RWPE2 (cell line): ENCODE measurements at places on chromosomes 5 and 9.

DNA sequence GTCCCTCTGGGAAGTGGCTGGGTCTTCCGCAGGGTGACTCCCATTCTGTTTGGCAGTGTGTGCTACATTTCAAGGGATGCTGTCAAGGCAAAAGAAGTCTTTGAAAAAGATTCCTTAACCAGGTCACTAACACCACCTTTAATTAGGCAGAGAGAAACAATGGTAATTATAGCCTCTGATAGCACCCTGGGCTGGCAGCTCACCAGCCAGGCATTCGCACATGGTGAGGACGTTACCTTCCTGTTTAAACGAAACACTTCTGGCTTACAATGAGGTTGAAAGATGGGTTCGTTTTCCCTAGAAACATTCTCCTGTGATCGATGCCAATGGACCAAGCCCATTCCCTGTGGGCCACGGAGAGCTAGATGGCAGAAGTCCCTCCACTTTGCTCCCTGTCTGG is 230.1 kb upstream of the PANK3 start:
- no peak for DNase-seq

- DNase-seq = no peak
These were observed 32.4 kb downstream of the STK32A start for GRCh38 chr5:147267082-147267832.

DNA sequence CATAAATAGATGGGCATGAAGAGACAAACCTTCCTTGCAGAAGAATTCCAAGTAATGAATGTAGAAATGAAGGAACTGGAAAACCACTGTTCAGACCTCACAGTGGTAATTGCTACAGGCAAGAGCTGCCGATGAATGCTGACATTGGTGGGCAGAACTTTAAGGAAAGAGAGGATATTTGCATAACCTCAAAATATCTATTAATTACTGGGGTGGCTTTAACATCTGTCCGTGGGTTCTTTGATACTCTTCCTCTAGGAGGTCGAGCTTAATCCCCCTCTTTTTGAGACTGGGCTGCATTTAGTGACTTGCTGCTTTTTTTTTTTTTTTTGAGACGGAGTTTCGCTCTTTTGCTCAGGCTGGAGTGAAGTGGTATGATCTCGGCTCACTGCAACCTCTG is 34.7 kb downstream of the LAMC3 start:
- no peak for DNase-seq

- DNase-seq = no peak
These were observed 131.5 kb downstream of the ARHGAP26 start for GRCh38 chr5:142901476-142902185.

DNA sequence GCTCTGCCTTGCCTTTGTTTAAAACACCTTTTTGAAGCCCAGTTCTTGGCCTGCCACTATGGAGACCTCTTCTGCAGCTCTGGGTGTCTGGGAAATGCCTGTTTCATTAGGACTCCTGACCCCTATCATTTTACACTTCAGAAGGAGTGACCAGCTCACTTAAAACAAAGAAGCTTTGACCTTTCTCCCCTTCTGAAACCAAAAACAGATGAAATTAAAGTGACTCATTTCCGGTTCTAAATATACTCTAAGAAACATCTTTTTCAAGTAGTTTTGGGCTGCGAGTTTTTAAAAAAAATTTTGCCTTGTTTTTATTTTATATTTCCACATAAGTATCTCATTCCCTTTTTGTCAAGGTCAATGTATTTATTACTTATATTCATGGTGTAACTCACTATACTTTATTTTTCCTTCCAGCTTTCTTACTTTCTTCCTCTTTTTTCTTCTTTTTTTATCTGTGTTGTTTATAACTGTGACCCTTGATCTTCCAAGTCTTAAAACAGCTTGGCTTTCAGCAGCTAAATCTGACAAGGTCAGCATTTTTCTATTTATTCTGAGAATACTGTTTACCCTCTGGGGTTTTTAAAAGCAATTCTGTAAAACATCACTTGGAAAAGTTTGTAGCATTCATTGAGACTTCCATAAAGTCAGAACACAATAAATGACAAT is 672.9 kb downstream of the NR2F1-AS1 start:
- no peak for DNase-seq

DNA sequence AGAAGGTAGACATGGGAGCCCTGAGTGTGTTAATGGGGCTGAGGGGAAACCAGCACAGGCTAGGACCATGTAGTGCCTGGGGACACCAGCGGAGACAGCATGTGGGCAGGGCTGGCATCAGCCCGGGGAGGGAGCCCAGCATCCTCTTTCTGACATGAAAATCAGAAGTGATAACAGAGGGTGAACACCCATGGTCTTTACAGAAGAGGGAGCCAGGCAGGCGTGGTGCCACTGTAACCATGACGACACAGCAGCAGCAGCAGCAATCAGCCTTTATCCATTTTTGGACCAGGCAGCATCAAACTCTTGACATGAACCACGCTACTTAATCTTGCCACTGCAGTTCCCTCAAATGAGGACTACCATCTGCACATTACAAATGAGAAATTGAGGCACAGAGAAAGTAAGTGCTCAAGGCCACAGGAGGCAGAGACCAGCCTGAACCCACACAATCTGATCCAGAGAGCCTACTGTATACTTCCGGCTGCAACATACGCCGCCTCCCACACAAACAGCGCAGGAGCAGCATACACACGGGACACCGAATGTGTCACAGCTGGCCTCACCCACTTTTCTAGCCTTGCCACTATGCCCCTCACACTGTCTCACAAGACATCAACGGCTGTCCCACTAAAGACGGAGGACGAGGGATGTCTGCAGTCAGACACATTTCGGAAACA is 23.8 kb downstream of the CAMSAP1 start:
- no peak for DNase-seq

DNA sequence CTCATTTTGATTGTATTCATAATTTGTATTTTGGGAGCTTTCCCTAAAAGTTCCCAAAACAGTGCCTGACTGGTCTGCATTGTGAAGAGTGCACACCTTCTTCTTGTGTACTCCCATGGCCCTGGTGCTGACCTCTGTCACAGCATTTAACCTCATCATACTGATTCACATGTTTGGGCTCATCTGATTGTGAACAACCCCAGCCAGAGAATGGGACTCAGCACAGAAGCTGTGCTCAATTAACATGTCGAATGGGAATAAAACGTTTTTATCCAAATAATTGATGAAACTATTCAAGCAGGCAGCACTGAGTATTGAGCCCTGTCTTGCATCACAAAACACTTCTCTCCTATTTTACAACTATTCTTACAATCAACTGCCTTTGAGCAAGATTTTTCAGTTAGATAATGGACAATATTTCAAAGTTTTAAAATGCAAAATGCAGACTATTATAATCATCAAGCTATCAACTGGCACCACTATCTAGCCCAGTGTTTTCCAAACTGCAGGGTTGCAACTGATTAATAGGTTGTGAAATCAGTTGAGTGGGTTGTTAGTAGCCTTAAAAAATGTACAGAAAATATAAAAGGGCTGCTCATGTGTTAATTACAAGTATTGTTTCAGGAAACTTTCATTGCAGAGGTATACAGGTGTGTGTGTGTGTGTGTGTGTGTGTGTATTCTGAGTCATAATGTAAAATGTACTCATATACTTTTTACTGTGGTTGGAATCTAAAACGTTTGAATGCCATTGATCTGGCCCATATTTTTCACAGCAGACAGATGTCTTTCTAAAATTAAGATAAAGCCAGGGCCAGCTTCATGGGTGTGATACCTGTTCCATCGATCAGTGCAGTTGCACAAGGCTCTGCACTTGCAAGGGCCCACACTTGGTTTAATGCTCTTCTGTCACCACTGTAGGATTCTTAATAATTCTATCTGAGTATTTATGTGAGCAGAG is 190.5 kb downstream of the PIK3R1 start:
- no peak for DNase-seq

DNA sequence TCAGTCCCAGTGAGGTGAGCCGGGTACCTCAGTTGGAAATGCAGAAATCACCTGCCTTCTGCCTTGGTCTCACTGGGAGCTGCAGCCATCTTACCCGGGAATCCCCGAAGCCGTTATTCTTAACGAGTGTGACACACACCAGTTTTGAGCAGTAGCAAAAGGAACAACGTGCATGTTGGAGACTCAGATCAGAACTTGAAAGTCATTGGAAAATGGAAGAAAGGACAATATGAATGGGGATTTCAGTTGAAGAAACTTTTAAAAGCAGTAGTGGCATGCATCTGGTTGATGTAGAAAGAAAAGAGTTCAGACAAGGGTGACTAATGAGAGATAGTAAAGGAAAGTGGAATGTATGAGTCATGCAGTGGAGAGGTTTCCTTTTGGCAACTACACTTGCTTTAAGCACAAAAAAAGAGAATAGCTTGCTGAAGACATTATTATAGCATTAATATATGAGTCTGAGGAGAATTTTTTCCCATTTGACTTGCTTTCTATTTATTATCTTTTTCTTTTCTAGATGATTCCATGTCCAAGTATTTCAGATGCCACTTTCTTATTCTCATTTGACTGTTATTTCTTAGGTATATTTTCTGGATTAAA is 44.4 kb upstream of the ANKDD1B start:
- no peak for DNase-seq

- DNase-seq = no peak
These were observed 484.5 kb downstream of the NR2F1-AS1 start for GRCh38 chr5:93096561-93096960.

- DNase-seq = no peak
These were observed 58.7 kb upstream of the CTSL start for GRCh38 chr9:87667164-87667738.

DNA sequence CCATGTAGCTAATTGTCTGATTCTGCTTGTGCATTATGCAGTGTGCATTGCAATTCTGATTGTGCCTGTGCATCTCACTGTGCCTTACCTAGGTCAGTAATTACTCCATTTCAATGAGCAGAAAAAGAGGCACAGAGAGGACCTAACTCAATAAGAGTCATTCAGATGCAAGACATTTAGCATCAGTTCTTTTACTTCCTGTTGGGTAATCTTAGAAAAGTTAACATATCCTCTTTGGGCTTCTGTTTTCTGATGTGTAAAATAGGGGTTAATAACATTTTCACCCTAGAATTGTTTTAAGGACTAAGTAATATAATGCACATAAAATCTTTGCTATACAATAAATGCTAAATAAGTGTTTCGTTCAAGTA is 7.0 kb upstream of the DCTN4 start:
- DNase-seq = no peak

DNA sequence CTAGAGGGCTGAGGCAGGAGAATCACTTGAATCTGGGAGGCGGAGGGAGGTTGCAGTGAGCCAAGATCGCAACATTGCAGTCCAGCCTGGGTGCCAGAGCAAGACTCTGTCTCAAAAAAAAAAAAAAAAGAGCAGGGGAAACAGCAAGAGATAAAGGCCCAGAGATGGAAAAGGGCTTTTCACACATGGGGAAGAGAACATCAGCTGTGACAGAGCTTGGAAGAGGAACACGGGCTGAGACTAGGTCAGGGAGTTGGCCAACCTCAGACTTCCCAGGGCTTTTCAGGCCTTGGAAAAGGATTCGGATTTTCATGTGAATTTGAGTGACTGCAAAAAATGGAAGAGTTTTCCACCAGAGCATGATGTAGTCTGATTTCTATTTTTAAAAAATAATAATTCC is 232.0 kb upstream of the NFIL3 start:
- DNase-seq = no peak

DNA sequence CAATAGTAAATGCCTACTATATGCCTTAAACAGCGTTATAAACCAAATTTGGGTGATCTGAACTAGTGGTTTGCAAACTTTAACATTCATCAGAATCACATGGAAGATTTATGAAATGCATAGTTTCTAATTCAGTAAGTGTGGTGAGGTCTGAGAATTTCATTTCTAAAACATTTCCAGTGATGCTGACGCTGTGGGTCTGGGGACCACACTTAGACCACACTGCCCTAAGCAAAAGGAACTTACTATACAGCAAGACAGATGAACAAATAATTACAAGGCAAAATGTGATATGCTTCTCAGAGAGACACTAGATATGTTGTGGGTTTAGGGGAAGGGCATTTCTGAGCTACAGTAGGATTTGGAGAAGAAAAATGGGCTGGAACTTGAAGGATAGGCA is 72.6 kb downstream of the OXCT1 start:
- DNase-seq = no peak

- DNase-seq = no peak
These were observed 152.7 kb downstream of the ATP10B start for GRCh38 chr5:160699301-160699700.

- DNase-seq = peak; percentile 75
These were observed at the start of gene PTGER4 for GRCh38 chr5:40679913-40680681. TSS of gene PTGER4 (plus strand) at chr5:40679915. CDS start at chr5:40680994, 1,079 bp downstream.

DNA sequence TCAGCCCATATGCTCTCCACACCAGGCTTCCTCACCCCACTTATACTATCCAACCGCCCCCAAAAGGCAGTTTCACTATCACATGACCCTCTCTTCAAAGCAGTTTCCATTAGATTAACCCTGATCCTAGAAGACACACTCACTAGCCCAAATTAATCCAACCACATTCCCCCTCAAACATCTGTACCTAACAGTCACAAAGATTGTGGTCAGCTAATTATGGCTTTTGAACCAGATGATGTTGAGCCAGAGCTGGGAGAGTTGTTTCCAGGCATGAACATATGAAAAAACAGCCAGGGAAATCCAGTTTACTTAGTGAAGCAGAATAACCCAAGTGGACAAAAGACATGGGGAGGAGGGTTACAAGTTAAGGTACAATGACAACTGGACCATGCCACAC is 131.2 kb downstream of the SPOCK1 start:
- DNase-seq = no peak

DNA sequence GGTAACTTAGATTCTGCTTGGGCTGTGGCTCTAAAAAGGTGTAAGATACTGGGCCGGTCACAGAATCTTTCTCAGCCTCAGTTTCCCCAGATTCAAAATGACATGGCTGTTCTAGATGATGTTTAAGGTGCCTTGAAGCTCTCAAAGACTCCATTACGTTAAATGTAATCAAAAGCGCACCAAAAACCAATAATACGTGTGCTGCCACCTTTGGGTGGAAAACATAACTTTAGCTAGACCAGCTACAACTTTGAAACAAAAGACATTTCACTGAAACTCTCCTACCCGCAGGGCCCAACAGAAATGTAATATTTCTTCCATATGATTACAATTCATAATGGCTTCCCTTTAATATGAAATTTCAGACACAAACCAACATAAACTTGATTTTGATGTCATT is 35.0 kb upstream of the PCSK5 start:
- no peak for DNase-seq

GRCh38 chr5:142063878-142064331 is 44.7 kb upstream of the NDFIP1 start:
- DNase-seq = no peak

DNA sequence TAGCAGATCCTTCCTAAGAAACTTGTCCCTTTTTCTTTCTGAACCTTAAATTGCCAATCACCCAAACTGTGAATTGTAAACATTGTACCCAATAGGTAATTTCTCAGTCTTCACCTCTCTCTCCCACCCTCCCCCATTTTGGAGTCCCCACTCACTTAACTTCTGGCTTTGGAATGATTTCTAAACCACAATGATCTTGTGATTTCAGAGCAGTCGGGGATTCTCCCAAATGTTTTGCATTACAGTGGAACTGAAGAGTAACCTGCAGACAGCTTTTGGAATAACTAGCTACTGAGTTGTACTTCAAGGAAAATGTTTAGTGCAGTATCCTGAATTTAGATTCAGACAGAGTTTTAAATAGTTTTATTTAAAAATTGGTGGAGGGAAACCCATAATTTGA is 19.2 kb downstream of the SLC27A6 start:
- no peak for DNase-seq

- DNase-seq = no peak
These were observed 127.0 kb downstream of the CCDC192 start for GRCh38 chr5:127830157-127830556.
